NCI-H187 treated with DMSO at 0.1 percent for 48 hours (cell line): ENCODE measurements at places on chromosomes 1 and 21.

GRCh38 chr21:17576080-17576835, 36.4 kb downstream of the BTG3 start:
- DNase-seq: no peak

DNA sequence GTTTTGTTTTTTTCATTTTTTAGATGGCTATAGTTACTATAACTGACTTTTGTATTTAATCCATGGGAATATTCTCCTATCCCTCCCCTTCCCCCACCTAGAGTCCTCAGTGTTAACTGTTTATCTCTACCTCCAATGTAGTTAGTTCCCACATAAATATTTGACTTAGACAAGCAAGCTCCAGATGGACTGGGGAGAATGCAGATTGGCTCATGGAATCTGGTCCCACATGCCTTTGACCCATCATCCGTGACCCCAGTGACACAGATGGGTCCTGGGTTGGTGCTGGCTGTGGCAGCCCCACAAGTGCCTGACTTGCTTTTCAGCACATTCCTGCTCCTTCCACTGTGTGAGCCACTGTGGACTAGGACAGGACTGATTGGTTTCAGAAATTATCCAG, 41.8 kb downstream of the ATP2B4 start:
- no peak for DNase-seq

DNA sequence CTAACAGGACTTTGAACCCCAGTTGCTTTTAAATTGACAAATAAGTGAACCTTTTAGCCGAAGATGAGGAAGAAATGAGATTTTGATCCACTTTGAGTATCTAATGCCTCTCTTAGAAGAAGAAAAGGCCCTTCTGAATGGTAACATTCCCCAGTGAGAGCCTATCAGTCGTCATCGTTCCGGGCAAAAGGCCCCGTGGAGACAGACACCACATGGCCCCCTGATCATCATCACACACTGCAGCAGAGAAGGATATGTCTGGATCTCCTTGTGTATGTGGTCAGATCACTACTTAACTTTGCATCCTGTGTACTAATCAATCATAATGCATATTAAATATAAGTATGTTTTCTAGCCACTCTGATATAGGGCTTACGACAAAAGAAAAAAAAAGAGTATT, 87.3 kb upstream of the SMYD2 start:
- no peak for DNase-seq

- DNase-seq: no peak
These were observed 21.8 kb downstream of the MFSD2A start for GRCh38 chr1:39976732-39977131.

- no peak for DNase-seq
These were observed 13.5 kb downstream of the LDLRAP1 start for GRCh38 chr1:25556791-25557476.

DNA sequence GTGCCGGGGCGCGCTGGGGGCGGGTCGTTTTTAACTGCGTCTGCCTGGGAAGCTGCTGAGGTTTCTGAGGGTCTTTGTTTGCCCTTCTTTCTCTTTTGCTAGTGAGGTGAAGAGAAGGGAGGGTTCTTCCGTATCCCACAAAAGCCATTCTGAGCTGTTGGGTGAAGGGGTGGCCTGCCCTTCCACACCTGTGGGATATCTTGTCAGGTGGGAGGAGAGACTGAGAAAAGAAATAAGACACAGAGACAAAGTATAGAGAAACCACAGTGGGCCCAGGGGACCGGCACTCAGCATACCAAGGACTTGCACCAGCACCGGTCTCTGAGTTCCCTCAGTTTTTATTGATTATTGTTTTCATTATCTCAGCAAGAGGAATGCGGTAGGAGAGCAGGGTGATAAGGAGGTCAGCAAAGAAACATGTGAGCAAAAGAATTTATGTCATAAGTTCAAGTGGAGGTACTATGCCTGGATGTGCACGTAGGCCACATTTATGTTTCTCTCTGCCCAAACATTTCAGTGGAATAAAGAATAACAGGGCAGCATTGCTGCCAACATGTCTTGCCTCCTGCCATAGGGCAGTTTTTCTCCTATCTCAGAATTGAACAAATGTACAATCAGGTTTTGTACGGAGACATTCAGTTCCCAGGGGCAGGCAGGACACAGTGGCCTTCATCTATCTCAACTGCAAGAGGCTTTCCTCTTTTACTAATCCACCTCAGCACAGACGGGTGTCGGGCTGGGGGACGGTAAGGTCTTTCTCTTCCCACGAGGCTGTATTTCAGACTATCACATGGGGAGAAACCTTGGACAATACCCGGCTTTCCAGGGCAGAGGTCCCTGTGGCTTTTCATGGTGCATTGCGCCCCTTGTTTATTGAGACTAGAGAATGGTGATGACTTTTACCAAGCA, 972 bp downstream of the PGBD2 start:
- DNase-seq: no peak

- DNase-seq: no peak
These were observed 6.2 kb downstream of the DAP3 start for GRCh38 chr1:155695072-155695471.
